ENCODE measurements at places on chromosomes 6 and 20. TPM values are rescaled to one million over a fixed set of nuclear protein-coding genes. Genes with fewer than 3 reads are reported as not detected.

DNA sequence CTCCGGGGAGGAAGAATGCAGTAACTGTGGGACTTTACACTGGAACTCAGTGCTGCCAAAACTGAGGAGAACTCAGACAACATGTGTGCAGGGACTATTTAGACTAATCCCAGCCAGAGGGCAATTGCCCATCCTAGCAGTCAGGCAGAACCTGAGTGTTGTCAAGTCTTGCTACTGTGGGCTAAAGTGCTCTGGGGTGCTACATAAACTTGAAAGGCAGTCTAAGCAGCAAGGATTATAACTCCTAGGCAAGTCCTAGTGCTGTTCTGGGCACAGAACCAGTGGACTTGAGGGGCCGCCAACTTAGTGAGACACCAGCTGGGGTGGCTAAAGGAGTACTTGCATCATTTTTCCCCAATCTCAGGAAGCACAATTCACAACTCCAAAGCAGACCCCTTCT lies 363.8 kb upstream of the PTCHD4 start:
- no peaks in the 10 kb centered on the region for H3K36me3 ChIP-seq
- H3K27ac ChIP-seq: no peak overlapping the region
- H3K4me1 ChIP-seq: no peaks in the 10 kb centered on the region
- no peak for DNase-seq
- no peaks in the 10 kb centered on the region for H3K27me3 ChIP-seq
- no peak overlapping the region for H3K4me3 ChIP-seq

GRCh38 chr6:5149159-5149704 lies 64.1 kb downstream of the PPP1R3G start:
- no peaks in the 10 kb centered on the region for H3K36me3 ChIP-seq
- H3K4me3 ChIP-seq: no peak overlapping the region
- H3K4me1 ChIP-seq: peaks cover 4% of the 10 kb centered on the region
- DNase-seq: no peak
- no peaks in the 10 kb centered on the region for H3K27me3 ChIP-seq

GRCh38 chr6:111096246-111096645 lies 8.9 kb downstream of the SLC16A10 start:
- H3K36me3 ChIP-seq: no peaks in the 10 kb centered on the region
- H3K27me3 ChIP-seq: peaks cover 26% of the 10 kb centered on the region
- no peaks in the 10 kb centered on the region for H3K4me1 ChIP-seq

GRCh38 chr6:156881687-156882629 lies 104.8 kb downstream of the ARID1B start:
- no peaks in the 10 kb centered on the region for H3K27me3 ChIP-seq
- no peaks in the 10 kb centered on the region for H3K36me3 ChIP-seq
- DNase-seq: peak; percentile 26
- peaks cover 21% of the 10 kb centered on the region for H3K4me1 ChIP-seq
- no peak overlapping the region for H3K27ac ChIP-seq

Gene OOEP
- total RNA-seq: not detected

Gene FOXA2
- total RNA-seq: not detected

DNA sequence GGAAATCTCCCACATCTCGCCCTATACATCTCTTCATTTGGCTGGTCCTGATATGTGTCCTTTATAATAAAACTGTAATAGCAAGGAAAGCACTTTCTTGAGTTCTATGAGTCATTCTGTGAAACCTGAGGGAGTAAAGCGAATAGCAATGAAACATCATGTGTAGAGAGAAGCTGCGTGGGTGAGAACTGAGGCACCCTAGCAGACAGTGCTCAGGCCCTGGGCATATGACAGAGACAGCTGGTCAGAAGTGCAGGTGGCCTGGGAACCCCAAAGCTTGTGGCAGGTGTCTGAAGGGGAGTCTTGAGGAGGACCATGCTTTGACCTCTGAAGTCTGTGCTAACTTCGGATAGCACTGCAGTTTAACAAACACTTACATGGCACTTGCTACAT lies 1.3 kb upstream of the BLOC1S5 start:
- H3K4me3 ChIP-seq: no peak overlapping the region
- no peaks in the 10 kb centered on the region for H3K4me1 ChIP-seq
- no peak overlapping the region for H3K27ac ChIP-seq
- no peaks in the 10 kb centered on the region for H3K36me3 ChIP-seq
- peak; percentile 49 for DNase-seq

Gene TNFRSF6B
- 1.1 TPM for total RNA-seq

- DNase-seq: no peak
- H3K27me3 ChIP-seq: no peaks in the 10 kb centered on the region
- no peaks in the 10 kb centered on the region for H3K4me1 ChIP-seq
- H3K36me3 ChIP-seq: peaks cover 20% of the 10 kb centered on the region
- H3K4me3 ChIP-seq: no peak overlapping the region
- no peak overlapping the region for H3K27ac ChIP-seq
Measured at GRCh38 chr6:122454673-122455072, 16.9 kb downstream of the SERINC1 start.

Gene LY6G6D
- not detected for total RNA-seq
